Uterus (tissue), 4 donors: ENCODE measurements at places on chromosomes 3 and 15. TPM values are rescaled to one million over a fixed set of nuclear protein-coding genes. Genes with fewer than 3 reads are reported as not detected.

DNA sequence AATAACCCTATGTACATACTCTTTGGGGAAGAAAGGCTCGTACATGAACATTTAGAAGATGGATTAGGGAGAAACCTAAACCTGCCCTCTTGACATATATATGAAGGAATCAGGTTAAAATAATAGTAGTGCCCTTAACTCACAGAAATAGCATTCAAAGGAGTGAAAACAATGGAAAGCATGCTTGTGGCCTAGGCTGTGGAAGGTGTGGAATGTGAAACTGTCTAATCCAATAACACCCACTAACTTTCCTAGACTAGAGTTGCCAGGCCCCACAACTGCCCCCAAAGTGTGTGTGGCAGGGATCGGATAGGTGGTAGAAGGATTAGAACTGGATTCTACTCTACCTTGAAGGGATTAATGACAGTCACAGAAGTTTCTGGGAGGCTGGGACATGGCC, 317.4 kb upstream of the LRRFIP2 start:
- no peak for DNase-seq

GRCh38 chr3:52801839-52802238, 7.2 kb downstream of the ITIH3 start:
- DNase-seq, result no peak

DNA sequence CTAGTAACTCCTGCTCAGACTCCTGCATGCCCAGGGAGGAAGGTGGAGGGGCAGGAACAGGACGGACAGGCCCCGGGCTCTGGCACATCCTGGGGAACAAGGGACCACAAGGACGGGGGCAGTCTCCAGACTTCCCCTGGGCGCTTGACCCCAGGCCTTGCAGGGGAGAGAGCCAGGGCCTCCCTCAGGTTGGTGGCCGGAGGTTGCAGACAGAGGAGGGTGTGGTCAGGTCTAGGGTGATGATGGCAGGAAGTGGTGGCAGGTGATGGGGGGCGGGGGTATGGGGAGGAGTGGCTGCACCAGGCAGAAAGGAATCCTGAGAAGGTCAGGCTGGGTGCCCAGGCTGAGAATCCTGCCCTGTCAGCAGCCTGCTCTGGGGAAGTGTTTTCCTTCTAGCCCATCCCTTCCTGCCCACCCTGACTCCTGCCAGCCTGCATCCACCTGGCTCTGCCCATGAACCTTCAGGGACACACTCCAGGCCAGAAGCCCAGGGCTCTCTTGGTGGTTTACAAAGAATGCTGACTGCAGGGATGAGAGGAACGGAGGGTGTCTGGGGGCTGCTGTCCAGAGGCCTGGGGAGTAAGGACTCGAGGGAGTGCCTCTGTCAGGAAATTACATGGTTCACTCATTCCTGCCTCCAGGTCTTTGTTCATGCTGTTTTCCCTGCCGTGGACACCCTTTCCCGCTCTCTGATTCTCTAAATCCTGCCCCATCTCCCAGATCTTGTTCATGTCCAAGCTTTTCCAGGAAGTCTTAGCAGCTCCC, 15.8 kb downstream of the LOXL1 start:
- DNase-seq, result no peak

- no peak for DNase-seq
Observed at GRCh38 chr3:38566215-38566528, 70.0 kb downstream of the EXOG start.

- no peak for DNase-seq
Observed at GRCh38 chr3:67858492-67858891, 204.1 kb upstream of the SUCLG2 start.

- no peak for DNase-seq
Observed at GRCh38 chr3:27360113-27361078, 8.8 kb downstream of the NEK10 start.

DNA sequence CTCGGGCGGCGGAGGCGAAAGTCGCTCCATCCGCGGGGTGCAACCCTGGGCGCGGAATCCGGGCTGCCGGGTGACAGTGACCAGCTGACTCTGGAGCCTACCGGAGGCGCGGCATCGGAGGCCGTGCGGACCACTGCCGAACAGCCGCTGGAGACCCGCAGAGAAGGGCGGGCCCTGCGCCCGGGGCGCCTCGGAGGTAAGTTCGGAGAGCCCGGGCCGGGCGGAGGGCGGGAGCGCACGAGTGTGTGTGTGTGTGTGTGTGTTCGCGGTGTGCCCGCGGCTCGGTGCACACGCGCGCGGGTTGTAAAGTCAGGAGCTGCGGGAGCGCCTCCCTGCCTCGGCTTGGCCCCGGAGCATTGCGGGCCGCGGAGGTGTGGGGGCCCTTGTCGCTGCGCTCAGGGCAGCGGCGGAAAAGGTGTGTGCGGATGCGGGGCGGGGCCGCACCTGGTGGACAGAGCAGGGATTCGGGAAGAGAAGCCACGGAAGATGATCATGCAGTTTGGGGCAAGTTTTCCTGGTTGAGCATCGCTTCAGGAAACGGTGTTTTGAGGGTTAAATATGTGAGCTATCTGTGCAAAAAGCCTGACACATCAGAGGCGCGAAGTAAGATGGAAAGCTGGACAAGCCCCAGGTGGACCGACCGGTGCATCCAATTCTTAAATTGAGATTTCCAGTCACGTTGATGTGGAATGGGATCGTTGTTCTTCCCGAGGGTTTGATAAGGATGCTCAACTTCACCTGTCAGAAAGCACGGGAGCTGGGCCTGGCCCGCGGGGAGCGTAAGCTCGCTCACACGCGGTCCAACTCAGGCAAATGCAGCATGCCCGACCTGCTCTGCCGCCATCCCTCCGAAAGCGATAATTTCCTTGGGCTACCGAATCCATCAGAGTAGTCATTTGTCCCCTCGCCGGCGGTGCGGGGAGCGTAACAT, 474 bp downstream of the MINAR1 start:
- DNase-seq, result no peak

GRCh38 chr15:63332367-63333124, 49.1 kb downstream of the CA12 start:
- no peak for DNase-seq

DNA sequence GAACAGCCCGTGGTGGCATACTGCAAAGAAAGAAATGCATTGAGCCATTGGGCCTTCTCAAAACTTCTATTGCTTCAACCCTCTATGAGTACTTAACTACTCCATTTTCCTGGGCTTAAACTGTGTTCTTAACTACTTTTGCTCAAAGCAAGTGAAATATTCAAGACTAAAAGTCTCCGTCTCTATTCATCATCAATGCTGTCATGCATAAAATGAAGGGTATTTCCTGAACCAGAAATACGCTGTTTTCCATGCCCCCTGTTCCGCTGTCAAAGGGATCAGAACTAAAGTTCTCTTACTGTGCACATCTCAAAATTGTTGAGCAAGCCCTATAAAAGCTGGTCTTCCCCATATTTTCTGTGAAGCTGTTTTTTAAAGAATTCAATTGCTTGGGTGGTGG, 20.3 kb downstream of the SIAH2 start:
- no peak for DNase-seq

DNA sequence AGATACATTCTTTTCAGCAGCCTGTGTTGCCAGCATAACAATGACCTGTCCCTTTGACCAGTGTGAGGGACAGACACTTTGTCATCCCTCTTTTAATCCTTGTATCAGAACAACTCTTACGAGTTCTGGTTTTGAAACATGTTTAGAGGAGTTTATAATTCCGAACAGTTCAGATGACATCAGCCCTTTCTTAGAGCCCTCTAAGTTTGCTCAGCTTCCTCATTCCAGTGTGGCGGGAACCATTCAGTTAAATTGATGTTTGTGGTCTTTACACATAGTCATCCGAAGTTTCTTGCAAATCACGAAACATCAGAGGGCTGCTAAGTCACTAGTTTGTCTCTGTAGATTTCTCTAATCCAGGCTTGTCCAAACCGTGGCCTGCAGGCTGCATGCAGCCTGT, 102.5 kb downstream of the AKAP13 start:
- DNase-seq, result no peak

- no peak for DNase-seq
Observed at GRCh38 chr3:45868650-45869049, 17.7 kb upstream of the CCR9 start.

- DNase-seq, result no peak
Observed at GRCh38 chr3:49727154-49727923, 3.6 kb upstream of the GMPPB start.

DNA sequence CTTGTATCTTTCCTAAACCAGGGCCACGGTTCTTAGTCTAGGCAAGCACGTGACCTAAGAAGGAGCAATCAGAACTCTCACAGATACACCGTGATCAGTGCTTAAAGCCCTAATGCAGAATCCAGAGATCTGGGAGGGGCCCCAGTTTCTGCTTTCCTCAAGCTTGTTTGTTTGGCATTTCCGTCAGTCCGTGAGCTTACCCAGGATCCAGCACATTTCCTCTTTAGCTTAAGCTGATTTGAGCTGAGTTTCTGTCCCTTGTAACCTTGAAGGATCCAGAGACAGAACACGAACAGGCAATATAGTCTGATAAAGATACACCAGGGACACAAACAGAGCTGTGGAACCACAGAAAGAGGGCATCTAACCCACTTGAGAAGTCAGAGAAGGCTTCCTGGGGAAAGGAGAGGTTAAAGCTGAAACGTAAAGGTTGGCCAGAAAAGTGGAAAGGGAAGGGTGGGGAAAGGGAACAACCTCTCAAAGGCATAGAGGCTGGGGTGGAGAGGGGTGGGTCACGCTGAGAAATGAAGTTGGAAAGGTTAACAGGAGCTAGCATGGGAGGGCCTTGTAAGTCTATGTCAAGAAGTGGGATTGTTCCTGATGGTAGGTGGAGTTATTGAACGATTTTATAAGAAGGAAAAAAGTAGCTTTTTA, 42.1 kb upstream of the RARB start:
- no peak for DNase-seq

DNA sequence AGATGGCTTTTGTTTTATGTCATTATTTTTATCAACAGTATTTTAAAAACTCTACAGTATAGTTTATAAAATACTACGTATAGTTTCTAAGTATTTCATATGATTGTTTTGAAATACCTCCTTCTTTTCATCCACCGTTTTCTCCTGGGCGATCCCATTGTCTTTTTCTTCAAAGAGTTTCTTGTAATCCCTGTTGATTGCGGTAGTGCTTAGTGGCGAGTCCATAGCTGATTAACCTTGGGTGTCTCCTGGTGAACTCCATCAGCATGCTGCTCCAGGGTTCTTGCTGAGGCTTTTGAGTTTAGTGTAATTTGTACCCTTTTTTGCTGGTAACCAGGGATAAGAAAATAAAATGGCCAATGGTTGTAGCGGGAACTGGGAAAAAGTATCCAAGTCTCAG, 3.6 kb downstream of the PIAS1 start:
- DNase-seq, result no peak

GRCh38 chr15:93897377-93897776, 334.0 kb upstream of the MCTP2 start:
- no peak for DNase-seq

- no peak for DNase-seq
Observed at GRCh38 chr3:128307781-128308469, 154.6 kb downstream of the EEFSEC start.

- no peak for DNase-seq
Observed at GRCh38 chr3:29334706-29335105, 53.8 kb downstream of the RBMS3 start.

- DNase-seq, result no peak
Observed at GRCh38 chr3:45968706-45969105, 25.4 kb downstream of the CXCR6 start.

- DNase-seq, result no peak
Observed at GRCh38 chr3:156732261-156732660, 57.9 kb downstream of the TIPARP start.

The GPR27 gene
- 5.0 TPM for total RNA-seq

The CYP11A1 gene
- total RNA-seq, result not detected

The PYGO1 gene
- total RNA-seq, result 38.0 TPM

The CD86 gene
- 0.29 TPM for total RNA-seq

The ZNF654 gene
- total RNA-seq, result 49.1 TPM

The LEKR1 gene
- total RNA-seq, result not detected

The IL17RD gene
- total RNA-seq, result 19.0 TPM

The ELP6 gene
- 28.7 TPM for total RNA-seq

The WNT7A gene
- 19.8 TPM for total RNA-seq

The DLL4 gene
- 25.3 TPM for total RNA-seq

The TLR9 gene
- total RNA-seq, result not detected
